ENCODE measurements at places on chromosomes 6 and 20. TPM values are rescaled to one million over a fixed set of nuclear protein-coding genes. Genes with fewer than 3 reads are reported as not detected.

- DNase-seq, result peak; percentile 5
Measured at GRCh38 chr6:104526376-104526775, 333.3 kb downstream of the HACE1 start.

TMEM181 gene
- total RNA-seq, result 36.2 TPM

CNR1 gene
- total RNA-seq, result not detected

DNA sequence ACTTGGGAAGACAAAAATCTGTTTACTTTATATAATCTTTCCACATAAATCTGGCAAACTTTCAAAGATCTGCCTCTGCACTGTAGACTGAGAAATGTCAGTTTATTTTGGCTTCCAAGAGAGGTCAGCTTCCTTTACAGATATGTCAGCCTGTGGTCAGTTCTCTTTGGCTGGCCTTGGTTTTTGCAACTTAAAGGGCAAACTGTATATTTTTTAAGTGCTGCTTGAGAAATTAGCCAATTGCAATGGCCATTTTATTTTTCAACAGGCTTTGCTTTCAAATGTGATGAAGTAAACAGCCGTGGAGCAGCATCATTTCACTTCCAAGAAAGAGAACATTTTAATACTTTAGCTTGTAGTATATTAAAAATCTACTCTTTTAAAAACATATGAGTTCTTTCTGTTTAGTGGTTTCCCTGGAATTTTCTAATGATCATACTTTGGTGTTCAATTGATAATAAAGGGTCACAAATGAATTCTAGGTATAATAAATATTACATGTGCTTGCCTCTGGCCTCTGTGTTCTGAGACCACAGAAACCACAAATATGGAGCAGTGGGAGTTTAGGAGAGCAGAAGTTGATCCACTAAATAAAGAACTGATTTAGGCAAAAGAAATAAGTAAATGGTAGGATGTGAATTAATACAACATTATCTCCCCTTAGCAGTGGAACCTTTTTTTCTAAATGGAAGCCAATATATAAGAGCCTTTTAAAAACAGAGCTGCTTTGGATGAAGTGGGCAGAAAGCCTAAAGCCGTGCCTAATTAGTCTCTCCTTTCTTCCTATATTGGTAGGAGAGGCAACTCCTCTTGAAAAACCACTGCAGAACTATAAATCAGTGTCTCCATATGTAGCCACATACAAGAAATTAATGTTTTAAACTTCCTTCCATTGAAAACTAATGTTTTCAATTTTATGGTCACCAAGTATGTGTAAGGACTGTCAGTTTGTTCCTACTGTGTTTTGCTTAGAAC is 16.2 kb downstream of the ADGRB3 start:
- no peak for DNase-seq

DNA sequence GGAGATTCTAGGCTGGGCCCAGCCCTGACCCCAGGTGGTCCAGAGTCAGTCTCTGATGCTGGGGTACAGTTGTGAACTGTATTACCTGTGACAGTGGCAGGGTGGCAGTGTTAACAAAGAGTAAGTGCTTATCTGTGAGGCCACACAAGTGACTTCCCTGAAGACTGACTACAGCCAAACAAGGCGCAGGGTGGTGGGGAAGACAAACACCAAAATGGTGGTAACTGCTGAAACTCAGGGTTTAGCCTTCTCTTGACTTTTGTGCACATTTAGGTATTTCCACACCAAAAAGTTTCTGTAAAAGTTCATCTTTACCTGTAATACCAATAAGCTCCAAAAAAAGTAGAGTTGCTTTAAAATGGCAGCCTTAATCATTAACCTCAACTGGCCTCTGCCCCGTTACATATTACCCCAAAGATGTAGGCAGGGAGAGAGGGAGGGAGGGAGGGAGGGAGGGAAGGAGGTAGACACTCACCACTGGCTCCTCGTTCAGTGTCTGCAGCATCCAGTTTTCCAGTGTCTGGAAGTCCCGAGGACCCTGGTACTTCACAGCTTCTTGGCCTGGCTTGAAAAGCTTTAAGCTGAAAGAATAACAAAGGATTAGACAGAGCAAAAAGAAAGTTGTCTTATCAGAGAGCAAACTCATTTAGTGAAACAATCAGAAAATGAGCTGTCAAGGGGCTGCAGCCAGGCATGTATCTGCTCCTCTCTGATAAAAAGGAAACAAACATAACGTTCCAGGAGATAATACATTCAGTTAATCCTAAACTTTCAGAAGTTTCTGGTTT is 11.3 kb downstream of the TXNDC5 start:
- DNase-seq, result no peak

GRCh38 chr6:100617633-100618350 is 153.1 kb upstream of the SIM1 start:
- no peak for DNase-seq

DNA sequence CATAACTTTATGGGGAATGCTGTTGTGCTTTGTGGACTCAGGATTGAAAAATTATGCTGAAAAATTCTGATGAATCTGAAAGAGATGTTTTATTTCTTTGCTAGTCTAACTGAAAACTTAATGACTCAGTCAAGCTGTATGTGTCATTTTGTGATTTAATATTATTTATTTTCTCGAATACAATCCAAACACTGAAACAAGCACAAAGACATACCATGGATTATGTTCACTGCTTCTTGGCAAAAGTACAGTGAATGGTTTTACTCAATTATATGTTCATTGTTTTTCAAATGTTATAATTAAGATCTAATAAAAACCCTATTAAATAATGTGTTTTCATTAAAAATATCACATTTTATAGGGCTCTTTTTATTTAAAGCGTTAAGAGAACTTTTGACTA is 330.6 kb upstream of the EPHA7 start:
- no peak for DNase-seq

DNA sequence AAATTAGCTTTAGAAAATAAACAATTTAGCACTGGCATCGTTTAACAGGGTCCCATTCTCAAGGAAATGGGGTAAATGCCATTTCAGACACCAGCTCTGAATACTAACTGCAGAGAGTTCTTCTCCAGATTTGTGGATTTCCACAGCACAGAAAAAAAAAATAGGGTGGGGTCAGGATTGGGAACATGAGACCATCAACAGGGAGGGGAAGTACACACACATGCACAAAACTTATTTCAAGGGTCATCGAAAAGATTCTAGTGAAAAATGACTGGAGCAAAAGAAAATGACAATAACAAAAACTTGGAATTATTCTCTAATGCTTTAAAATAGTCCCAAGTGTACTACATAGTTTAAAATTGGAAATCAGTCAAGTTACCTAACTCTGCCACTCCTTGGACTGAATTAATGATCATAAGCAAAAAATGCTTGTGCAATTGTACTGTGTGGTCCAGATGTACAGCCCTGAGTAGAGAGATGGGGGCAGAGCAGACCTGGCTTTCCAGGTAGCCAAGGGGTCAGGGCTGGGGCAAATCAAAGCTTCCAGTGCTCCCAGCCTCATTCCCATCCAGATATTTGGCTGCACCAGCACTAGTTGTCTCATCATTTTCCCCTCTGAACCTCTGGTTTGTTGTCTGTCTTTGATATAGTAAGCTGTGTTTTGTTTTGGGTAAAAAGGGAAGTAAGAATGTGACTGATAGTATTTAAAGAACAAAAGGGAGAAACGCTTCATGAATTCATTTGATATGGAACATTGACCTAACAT is 152.4 kb downstream of the SOBP start:
- DNase-seq, result no peak

- no peak for DNase-seq
Measured at GRCh38 chr20:43532416-43533055, 25.0 kb downstream of the L3MBTL1 start.

DNA sequence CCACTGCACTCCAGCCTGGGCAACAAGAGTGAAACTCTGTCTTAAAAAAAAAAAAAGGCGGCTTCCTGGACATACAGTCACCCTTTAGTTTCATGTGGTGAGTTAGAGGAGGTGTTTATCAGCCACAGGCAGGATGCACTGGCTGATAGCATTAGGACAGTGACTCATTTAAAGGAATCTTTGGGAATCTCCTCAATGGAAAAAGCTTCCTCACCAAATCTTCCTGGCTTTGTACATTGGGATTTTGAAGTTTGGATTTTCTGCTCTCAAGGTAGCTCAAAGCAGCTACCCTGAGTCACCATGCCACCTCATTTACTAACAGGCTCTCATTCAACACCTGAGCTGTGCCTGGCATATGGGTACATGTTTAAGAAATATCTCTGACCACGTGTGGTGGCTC is 20.2 kb downstream of the PRPH2 start:
- peak; percentile 64 for DNase-seq

DNA sequence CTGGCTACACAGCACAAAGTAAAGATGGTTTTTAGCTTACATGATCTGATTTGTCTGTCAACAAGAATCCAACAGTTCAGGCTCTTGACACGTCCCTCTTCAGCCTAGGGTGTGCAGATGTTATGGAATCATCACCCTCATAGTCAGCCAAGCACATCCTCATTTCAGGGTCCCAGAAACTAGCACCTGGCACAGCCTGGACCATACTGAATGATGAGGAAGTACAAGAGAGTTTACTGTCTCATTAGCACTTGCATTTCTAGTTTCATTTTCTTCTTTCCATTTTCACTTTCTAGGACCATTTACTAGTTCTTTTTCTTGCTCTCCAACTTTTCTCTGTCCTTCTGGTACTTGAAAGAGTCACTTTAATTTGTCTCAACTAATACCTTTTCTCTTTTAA is 6.5 kb downstream of the RIPOR2 start:
- no peak for DNase-seq

EFCAB8 gene
- not detected for total RNA-seq

GRCh38 chr20:10673176-10673841 is 490 bp downstream of the JAG1 start:
- DNase-seq, result no peak

- DNase-seq, result no peak
Measured at GRCh38 chr6:158756126-158756525, 63.0 kb downstream of the EZR start.

Measured in fibroblast of the aortic adventitia (primary cell).